ELR (cell line): ENCODE measurements at places on chromosomes 2 and 18.

DNA sequence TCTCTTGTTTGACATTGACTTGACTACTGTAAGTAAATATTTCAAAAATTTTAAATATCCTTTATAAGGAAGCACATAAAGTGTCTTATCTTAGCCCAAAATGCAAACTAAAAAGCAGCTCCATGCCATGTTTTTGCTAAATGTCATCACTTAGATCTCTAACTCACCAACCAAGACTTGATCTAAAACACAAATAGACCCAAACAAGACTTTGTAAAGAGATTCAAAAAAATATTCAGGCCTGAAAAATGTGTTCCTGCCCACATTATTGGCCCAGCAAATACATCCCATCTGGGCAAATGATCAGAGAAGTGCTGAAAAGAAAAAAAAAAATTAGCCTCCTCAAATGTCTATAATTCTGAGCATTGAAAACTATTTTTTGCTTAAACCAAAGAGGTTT lies 187.6 kb downstream of the MREG start:
- DNase-seq = no peak

- no peak for DNase-seq
These were observed 379.4 kb downstream of the SETBP1 start for GRCh38 chr18:45060102-45060501.

- no peak for DNase-seq
These were observed 220.9 kb upstream of the EPHA4 start for GRCh38 chr2:221792971-221793521.

DNA sequence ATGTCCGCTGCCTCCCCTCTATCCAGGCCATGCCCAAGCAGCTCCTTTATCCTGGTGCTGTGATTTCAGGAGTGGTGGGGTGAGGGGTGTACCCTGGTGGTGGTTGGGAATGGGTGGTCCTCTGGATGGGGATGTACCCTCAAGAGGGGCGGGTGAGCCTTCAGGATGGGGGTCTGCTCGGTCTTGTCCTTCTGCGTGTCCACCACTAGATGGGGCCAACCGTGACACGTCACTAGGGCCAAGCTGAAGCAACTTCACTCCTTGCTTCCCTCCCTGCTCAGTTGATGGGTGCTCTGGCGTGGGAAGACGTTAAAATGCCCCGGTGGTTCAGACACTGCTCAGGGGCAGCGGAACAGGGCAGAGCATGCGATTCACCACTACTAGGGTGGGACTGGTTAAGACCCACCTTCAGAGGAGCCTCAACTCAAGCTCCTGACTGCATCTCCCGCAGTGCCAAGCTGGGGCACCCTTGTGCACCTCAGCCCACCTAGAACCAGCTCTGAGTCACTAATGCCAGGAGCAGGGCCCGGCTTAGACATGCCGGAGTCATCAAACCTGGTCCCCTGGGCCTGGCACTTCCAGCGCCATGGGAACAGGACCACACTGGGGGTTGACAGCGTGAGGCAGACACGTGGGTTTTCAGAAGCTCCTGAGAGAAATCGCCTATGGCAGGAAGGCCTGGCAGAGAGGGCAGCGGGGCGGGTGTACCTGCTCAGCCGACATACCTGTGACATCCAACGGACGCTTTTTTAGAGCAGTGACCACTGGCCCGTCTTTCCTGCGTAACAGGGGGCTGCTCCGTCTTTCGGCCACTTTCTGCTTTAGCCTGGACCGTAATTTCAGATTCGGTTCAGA lies 256.7 kb downstream of the HDAC4 start:
- peak; percentile 60 for DNase-seq

DNA sequence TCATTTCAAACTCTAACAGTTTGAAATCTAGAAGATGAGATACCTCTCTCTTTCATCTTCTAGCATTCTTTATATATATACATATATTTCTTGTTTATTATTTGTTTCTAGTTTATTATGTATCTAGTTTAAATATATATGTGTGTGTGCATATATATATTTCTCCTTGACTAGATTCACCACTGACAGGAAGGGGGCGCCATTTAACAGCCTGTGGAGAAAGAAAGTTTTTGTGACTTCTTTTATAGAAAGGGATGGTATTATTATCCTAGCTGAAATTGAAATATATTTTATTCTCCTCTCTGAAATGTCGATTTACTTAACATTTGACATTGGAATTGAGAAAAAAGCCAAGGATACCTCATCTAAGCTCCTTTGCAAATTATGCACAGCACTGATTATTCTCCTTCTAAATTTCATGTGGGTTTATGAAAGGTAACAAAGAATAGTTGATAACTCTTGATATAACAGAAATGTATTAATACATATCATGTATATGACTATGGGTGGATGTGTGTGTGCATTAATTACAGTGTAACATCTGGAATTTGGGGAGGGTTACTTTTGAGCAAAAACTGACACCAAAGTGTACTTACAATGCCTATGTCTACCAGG lies 160.7 kb upstream of the NT5C1B start:
- peak; percentile 66 for DNase-seq
